ENCODE measurements at places on chromosomes 13 and 19. TPM values are rescaled to one million over a fixed set of nuclear protein-coding genes. Genes with fewer than 3 reads are reported as not detected.

DNA sequence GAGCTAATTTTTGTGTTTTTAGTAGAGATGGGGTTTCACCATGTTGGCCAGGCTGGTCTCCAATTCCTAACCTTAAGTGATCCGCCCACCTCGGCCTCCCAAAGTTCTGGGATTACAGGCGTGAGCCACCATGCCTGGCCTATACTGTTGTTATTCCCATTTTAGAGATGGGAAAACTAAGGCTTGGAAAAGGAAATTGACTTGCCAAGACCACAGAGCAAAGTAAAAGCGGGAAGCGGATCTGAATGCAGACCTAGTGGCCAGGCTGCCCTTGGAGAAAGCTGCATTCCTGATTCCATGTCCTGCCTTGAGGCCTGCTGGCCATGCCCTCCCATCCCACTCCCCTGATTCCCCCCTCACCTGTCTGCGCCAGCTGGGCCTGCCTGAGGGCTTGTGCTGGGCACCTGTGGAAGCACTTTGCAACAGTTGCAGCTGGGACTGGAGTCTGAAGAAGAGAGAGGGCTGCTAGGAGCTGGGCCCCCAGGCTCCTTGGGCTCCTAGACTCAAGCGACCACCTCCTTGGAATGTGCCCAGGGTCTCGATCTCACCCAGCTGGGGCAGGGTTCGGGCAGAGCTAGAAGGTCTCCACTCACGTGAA is 5.7 kb downstream of the PALM3 start:
- H3K27me3 ChIP-seq: peaks cover 62% of the 10 kb centered on the region
- DNase-seq: no peak
- peaks cover under 1% of the 10 kb centered on the region for H3K4me1 ChIP-seq
- no peak overlapping the region for H3K4me3 ChIP-seq
- H3K27ac ChIP-seq: no peak overlapping the region

- H3K4me3 ChIP-seq: no peak within 1 kb of the TSS
- H3K36me3 ChIP-seq: no peaks in the 10 kb centered on the region
- DNase-seq: no peak
- no peak within 1 kb of the TSS for H3K27ac ChIP-seq
- peaks cover 11% of the 10 kb centered on the region for H3K4me1 ChIP-seq
Observed at GRCh38 chr19:43780706-43781525, at the start of gene KCNN4. Gene KCNN4 (minus strand): TSS chr19:43780973. CDS start chr19:43780861, 112 bp downstream.

GRCh38 chr13:88866195-88866594 is 1195.0 kb downstream of the SLITRK5 start:
- H3K4me1 ChIP-seq: peaks cover 1% of the 10 kb centered on the region
- no peaks in the 10 kb centered on the region for H3K27me3 ChIP-seq
- H3K36me3 ChIP-seq: no peaks in the 10 kb centered on the region
- H3K27ac ChIP-seq: no peak overlapping the region
- DNase-seq: no peak

The FAAP24 gene
- 3.4 TPM for total RNA-seq

DNA sequence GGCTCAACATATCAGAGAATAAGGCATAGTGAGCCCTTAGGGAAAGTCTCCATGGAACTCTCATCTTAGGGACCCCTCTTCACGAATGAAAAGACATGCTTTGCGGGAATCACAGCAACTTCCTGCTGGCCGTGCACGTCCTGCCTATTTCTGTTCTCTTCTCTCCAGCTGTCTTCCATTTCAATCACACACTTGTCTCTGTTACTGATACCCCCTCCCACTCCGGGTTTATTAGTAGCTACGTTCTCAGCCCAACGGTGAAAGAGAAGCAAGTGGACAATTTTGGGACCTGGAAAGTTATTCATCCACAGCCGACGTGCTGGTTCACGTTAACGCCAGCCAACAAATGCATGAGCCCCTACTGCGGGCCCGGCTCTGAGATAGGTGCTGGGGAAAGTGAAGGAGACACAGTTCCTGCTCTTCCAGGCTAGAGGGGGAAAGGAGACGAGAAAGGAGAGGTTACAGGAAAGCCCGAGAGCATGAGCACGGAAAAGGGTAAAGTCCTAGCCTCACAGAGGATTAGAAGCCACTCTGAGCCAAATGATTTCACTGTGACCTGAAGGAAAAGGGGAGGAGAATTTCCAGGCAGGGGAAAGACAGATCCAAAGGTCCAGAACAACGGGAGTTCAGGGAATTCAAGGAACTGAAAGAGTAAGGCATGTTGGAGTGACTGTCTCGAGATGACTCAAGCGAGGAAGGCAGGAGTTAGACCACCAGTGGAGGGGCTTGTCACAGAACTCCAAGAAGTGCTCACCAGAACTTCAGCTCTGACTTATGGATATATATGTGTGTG is 81.8 kb upstream of the CLDN10 start:
- H3K27ac ChIP-seq: no peak overlapping the region
- DNase-seq: no peak
- no peak overlapping the region for H3K4me3 ChIP-seq
- H3K36me3 ChIP-seq: no peaks in the 10 kb centered on the region
- H3K4me1 ChIP-seq: no peaks in the 10 kb centered on the region

DNA sequence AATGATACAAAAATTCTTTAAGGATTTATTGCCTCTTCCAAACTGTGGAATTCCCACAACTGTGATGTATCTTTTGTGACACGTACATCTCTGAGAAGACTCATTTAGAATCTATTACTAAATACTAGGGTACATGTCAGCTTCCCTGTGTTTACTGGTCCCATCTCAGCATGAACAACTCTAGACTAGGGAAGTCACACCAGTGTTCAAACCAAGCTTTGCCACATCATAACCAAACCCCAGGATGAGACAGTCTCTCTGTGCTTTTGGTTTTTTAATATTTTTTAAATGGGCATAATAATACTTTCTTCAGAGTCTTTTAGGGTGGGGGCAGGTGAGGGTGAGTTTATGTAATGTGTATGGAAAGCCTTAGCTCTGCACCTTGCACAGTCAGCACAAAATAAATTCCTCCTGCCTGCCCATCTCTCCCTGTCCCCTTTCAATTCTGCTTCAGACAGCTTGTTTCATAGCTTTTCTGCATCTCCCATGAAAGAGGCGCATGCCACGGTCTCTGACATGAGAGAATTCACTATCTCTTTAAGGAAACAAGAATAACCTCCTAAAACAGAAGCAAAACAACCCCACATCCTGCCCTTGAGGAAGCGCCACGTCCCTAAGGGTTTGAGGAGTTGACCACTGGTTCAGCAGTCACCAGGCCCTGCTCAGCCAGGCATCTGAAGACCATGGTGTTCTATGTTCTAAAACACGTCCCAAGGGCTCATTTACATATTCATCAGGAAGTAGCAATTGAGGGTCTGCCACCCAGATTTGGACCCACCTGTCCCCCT is 174.5 kb downstream of the USP12 start:
- peaks cover 12% of the 10 kb centered on the region for H3K27me3 ChIP-seq
- peaks cover 1% of the 10 kb centered on the region for H3K4me1 ChIP-seq
- no peaks in the 10 kb centered on the region for H3K36me3 ChIP-seq
- DNase-seq: no peak
- no peak overlapping the region for H3K4me3 ChIP-seq

Measured in progenitor cell of endocrine pancreas (in vitro differentiated cells).